AG10803 (cell line): ENCODE measurements at places on chromosomes 1 and 21.

DNA sequence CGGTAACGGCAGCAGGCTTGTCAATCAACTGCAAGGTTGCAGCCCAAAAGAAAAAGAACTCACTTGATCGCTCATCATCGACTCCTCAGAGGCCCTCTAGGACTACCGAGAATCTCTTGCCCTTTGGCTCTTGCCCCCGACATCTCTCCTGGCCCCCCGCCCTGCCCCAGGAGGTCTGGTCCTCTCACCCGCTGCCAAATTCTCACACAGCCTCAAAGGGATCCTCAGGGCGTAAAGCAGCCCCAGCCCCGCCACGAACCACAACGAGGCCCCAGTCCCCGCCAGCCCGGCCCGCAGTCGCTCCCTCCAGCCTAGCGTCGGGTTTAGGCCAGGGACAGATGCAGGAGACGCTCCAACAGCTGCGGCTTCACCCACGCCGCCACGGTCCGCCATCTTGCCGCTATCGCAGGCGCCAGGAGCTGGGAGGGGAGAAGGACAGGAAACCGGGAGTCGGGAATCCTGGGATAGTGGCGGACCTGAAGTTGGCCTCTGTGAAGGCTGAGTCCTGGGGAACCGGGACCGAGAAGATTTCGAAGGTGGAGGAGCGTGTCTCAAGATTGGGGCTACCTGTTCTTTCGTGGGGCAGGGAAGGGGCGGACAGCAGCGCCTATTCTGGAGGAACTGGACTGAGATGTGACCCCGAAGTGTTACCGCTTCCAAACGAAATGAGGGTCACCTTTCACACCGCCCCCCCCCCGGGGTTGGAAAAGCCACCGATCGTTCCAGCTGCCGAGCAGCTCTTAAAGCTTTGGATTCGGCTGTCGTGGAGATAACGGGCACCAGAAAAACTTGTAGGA is at the start of gene ST7L:
ST7L (minus strand) TSS at position 421 of the 797 bp plus-strand sequence; CDS start at position 393, 28 bp downstream.
- DNase-seq = peak; percentile 76

- no peak for DNase-seq
Observed at GRCh38 chr1:93593854-93594602, 87.6 kb downstream of the BCAR3 start.

DNA sequence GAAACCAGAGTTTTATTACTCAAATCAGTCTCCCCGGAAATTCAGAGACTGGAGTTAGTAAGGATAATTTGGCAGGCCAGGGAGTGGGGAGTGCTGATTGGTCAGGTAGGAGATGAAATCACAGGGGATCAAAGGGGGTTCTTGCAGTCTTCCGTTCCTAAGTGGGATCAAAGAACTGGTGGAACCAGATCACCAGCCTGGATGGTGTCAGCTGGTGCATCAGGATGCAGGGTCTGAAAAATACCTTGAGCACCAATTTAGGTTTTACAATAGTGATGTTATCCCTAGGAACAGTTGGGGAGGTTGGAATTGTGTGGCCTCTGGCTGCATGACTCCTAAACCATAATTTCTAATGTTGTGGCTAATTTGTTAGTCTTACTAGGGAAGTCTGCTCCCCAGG is 1.4 kb upstream of the CD101 start:
- no peak for DNase-seq

- DNase-seq = no peak
Observed at GRCh38 chr1:208162903-208163302, 81.3 kb downstream of the PLXNA2 start.

DNA sequence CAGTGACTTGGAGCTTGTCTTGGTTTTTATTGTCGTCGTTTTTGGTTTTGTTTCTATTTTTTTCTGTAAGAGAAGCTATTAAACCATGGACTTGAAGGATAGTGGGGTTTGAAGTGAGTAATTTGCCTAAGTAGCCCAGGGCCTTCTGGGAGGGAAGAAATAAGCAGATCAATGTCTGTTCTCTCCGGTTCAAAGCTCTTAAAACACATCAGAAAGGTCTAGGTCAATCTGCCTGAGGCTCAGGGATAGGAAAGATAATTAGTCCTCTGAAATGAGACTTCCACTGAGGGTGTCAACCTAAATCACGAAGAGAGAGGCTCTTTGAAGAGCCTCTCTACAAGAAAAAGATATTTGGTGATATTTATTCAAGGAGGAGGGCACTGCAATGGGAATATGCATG is 178.0 kb downstream of the MATN1 start:
- no peak for DNase-seq

DNA sequence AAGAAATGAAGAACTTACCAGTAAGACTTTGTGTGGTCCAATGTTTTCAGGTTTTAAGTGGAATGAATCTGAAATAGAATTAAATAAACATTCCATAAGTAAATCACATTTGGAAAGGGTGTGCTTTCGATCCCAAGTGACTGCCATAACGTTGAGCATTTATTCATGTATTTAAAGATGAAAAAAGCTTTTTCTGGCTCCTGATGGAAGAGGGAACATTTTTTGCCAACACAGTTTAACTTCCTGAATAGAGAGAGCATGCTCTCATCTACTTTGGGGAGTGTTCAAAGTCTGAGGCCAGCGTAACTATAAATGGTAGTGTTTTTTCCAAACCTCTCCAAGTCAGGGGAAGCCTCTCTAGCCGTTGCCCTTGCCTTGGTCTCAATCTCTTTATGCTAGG is 55.8 kb downstream of the GNG12 start:
- no peak for DNase-seq

- peak; percentile 23 for DNase-seq
Observed at GRCh38 chr1:45815667-45816458, 12.5 kb downstream of the MAST2 start.

GRCh38 chr1:11615090-11615489 is 39.1 kb downstream of the FBXO2 start:
- no peak for DNase-seq

DNA sequence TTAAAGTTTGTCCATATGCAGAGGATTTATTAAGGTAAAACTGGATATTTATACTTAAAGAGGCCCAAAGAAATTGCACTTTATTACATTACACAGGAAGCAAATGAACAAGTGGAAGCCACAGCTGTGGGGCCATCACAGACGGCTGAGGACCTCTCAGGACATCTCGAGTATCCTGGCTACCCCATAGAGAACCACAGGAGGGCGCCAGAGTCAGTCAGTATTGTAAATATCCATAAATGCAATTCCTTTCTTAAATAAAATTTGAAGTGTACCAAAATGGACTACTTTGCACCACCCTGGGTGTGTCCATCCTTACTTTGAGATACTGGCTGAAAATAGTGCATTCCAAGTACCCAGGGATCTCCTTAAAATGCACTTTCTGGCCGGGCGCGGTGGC is 257.2 kb downstream of the MRPL39 start:
- DNase-seq = peak; percentile 43

DNA sequence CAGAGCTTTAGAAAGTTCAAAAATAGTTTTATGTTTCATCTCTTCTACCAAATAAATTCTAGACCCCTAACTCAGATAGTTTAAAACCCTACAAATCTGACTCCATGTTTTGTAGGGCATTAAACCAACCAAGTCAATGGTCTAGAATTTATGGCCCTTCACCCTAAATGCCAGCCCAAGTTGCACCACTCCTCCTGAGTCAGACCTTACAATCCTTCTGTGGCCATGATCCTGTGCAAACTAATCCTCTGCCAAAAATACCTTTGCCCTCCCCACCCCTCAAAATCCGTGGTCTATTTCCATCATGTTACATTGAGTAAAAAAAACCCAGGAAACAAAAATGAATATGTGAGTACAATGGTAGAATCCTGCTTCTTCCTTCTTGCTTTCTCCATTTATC is 179.3 kb downstream of the NR5A2 start:
- peak; percentile 46 for DNase-seq

- DNase-seq = no peak
Observed at GRCh38 chr1:71511505-71511904, 430.7 kb upstream of the ZRANB2 start.

DNA sequence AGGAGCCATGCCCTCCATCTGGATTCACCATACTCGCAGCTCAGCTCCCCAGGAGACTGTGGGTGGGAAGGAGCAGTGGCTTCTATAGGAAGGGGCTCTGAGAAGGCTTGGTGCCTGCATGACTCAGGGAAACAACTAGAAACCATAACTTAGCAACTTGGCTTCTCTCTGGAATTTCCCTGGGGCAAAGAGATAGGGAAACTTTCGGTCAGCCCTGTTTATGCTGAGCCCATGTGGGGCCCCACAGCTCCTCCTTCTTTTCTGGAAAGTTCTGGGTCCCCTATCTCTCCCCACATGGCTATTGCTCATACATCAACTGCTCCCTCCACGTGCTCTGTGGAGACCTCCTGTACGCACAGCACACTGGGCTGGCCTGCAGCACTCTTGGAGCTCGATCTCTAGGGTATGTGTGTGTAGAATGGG is 39.3 kb downstream of the PLEKHA6 start:
- peak; percentile 72 for DNase-seq

GRCh38 chr1:82722608-82723007 is 921.9 kb downstream of the ADGRL2 start:
- DNase-seq = no peak

DNA sequence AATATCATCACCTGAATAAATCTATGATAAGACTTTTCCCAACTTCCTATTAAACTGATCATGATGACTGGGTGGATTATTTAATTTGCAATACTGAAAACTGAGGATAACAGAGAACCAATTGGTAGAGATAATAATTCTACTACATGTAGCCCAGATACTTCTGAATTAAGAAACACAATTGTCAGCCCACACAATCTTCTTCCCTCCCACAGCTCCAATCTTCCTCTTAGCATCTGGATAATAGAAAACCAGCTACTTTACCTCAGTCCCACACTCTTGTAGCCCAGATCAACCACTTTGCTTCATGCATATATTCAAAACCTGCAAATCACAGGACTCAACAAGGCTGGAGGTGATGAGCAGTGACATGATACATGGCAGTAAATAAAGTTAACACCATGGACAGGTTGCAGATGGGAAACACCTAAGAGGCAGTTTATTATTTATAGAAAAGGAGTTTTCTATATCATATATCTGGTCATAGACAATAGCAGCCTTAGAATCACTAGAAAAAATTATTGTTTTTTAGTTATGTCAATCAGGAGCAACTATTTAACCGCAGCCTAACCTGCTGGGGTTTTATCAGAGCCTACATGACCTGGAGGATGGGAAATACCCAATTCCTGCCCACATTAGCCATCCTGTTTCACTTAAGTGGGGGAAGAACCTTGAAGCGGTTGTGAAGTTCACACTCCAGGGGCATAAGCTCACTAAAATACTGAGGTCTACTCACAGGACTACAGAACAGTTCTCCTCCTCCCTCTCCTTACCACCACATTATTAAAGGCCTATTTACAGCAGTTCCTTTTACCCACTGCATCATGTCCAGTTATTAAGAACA is 16.7 kb downstream of the FRRS1 start:
- no peak for DNase-seq

DNA sequence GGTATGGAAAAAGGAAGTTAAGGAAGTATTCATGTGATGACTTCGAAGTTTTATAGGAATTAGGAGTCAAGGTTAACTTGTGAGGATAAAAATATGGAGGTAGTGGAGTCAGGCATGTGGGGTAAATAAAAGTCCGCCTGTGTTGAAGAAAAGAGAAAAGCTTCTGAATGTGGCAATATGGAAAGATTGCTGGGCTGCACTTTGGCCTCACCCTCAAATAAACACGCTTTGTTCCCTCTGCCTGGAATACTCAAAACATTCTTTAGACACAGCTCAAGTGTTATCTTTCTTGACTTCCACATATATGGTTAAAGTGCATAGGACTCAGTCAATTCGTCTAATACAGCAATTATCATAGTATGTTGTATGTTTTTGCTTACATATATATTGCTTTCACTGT is 137.7 kb downstream of the PLA2G4A start:
- no peak for DNase-seq

GRCh38 chr21:31597683-31598082 is 61.8 kb upstream of the SOD1 start:
- no peak for DNase-seq

GRCh38 chr1:22526677-22527076 is 36.6 kb upstream of the EPHA8 start:
- DNase-seq = no peak

DNA sequence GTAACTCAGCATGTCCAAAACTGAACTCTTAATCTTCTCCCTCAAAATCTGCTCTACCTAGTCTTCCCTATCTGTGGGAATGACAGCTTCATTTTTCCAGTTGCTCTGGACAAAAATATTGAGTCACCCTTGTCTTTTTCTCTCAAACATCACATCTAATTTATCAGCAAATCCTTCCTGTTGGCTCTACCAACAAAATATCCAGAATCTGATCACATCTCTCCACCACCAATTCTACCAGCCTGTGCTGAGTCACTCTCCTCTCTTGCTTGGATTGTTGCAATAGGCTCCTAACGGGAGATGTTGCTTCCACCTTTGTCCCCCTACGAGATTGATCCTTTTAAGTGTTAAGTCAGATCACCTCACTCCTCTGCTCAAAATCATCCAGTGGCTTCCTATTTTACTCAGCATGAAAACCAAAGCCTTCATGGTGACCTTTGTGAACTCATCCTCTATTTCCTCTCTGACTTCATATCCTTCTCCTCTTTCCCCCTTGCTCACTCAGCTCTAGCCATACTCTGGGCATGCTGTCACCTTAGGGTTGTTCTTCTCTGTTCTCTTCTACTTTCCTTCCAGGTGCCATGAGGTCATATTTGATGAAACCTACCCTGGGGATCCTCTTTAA is 21.5 kb upstream of the SMYD2 start:
- no peak for DNase-seq

GRCh38 chr1:204506969-204507316 is 9.3 kb upstream of the MDM4 start:
- DNase-seq = peak; percentile 92

GRCh38 chr1:10684221-10684620 is 112.2 kb downstream of the CASZ1 start:
- no peak for DNase-seq

DNA sequence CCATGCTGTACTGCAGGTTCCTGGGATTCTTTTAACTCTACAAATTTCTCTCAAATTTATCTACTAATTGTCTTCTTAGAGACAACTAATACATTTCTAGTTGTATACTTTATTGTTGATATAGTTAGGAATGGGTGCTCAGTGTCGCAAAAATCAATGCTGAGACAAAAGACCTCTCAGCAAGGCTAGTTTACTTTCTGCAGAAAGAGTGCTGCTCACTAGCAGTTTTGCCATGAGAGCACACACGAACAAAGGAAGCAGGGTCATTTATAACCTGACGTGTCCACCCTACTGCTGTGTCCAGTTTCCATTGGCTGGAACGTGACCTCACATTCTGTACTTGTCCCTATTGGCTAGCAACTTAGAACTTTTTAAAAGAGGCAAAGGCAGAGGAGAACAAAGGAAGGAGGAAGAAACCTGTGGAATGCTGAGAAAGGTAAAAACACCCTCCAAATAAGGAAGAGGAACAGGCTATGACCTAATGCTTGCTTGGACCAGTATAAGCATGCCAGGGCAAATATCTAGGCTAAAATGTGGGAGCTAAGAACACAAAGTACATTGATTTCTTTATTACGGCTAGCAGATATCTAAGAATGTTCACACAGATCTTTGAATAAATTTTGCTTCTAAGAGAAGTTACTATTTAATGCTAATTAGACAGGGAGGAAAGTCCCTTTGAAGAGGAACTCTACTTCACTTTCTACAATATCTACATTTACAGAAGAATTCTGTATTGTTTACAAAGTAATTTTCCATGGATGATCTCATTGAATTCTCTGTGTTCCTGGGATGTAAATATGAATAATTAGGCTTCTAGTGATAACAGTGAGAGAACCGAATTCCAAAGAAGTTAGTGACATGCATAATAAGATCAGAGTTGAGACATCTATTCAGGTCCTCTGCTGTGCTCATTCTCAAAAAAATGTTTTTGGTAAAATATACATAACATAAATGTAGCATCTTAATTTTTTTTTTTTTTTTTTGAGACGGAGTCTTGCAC is 86.0 kb upstream of the MAP10 start:
- DNase-seq = no peak

GRCh38 chr1:210535761-210536160 is 207.1 kb downstream of the HHAT start:
- DNase-seq = no peak
